ENCODE measurements at places on chromosomes 11 and 22. TPM values are rescaled to one million over a fixed set of nuclear protein-coding genes. Genes with fewer than 3 reads are reported as not detected.

The TMEM86A gene
- total RNA-seq, result 1.0 TPM

The APLNR gene
- not detected for total RNA-seq

The CCDC81 gene
- total RNA-seq, result 0.31 TPM

The PELI3 gene
- total RNA-seq, result 5.3 TPM

The KREMEN1 gene
- total RNA-seq, result 0.16 TPM

The DRD4 gene
- 0.22 TPM for total RNA-seq

The ADM2 gene
- 3.4 TPM for total RNA-seq

The DGCR6 gene
- total RNA-seq, result 1.5 TPM

The USH1C gene
- total RNA-seq, result not detected

The SCGB1D2 gene
- not detected for total RNA-seq

The L3MBTL2 gene
- total RNA-seq, result 55.9 TPM

The FREY1 gene
- total RNA-seq, result 2.0 TPM

The OR5M3 gene
- total RNA-seq, result not detected

The YAP1 gene
- 0.42 TPM for total RNA-seq

The OLFML1 gene
- total RNA-seq, result not detected

The JRKL gene
- total RNA-seq, result 9.7 TPM

The GUCY1A2 gene
- not detected for total RNA-seq

The PHOX2A gene
- not detected for total RNA-seq

The OR52N4 gene
- total RNA-seq, result 0.22 TPM

The ART5 gene
- not detected for total RNA-seq

The BBS1 gene
- 21.2 TPM for total RNA-seq

The MEI1 gene
- total RNA-seq, result 36.3 TPM

The DDX25 gene
- 0.46 TPM for total RNA-seq

The C11orf86 gene
- total RNA-seq, result not detected

The OAF gene
- 3.4 TPM for total RNA-seq

The BTG4 gene
- total RNA-seq, result not detected

The OR10D3 gene
- total RNA-seq, result not detected

The SMIM35 gene
- total RNA-seq, result 0.63 TPM

The RAB39A gene
- 0.11 TPM for total RNA-seq

The TMPRSS13 gene
- 1.4 TPM for total RNA-seq

The TMPRSS4 gene
- total RNA-seq, result not detected

The ANO1 gene
- not detected for total RNA-seq

The IFITM10 gene
- total RNA-seq, result 0.39 TPM

The TTC28 gene
- total RNA-seq, result 0.24 TPM

The MMP11 gene
- 1.6 TPM for total RNA-seq

The SHISA8 gene
- 1.4 TPM for total RNA-seq

The APOBEC3H gene
- total RNA-seq, result 11.0 TPM

The RHOD gene
- 1.9 TPM for total RNA-seq

The PTPRCAP gene
- total RNA-seq, result 145 TPM

The CD59 gene
- 25.2 TPM for total RNA-seq

The CLNS1A gene
- 138 TPM for total RNA-seq

The C2CD3 gene
- total RNA-seq, result 35.6 TPM

Data from CD8-positive, alpha-beta memory T cell (primary cell).